ENCODE measurements at places on chromosomes 1 and 21.

GRCh38 chr21:31078796-31079195 is 40.5 kb upstream of the KRTAP19-8 start:
- peaks cover 10% of the 10 kb centered on the region for H3K27me3 ChIP-seq
- no peak overlapping the region for H3K4me3 ChIP-seq
- no peak for DNase-seq
- no peaks in the 10 kb centered on the region for H3K36me3 ChIP-seq

GRCh38 chr1:107934578-107934977 is 30.4 kb downstream of the VAV3 start:
- no peak overlapping the region for H3K4me3 ChIP-seq
- peaks cover 19% of the 10 kb centered on the region for H3K27me3 ChIP-seq
- H3K36me3 ChIP-seq = no peaks in the 10 kb centered on the region
- DNase-seq = no peak
- no peak overlapping the region for H3K27ac ChIP-seq

DNA sequence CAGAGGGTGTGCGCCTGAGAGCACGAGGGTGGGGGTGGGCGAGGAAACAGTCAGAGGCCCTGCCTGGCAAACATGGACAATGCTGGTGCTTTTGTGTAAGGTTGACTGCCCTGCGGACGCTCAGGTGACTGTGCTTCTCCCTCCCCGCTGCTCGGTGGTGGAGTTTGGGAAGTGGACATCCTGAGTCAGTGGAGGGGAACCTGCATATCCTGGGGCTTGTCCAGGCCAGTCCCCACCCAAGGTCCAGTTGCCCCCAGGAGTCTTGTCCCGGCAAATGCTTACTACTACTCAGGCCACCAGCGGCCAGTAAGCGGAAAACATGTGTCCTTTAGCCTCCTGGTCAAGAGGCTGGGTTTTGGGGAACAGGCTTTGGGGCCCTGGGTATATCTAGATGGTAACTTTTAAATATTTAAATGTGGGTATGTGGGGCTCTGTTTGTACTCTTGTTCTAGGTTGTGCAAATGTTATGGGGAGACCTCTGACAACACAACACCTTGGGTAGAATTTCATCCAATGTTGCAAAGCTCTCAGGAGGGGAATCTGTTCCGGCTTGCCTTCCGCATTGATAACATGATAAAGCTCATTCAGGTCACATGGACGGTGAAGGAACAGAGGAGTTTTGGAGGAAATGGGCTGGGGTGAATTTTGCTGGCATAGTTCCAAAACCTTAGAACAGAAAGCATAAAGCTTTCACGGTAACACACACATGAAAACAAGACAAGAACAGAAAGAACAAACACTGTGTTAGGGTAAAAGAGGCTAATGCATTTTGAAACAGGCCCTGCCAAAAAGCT is 364.9 kb downstream of the PRDM2 start:
- H3K27ac ChIP-seq = peak overlapping the region; percentile 5
- H3K4me1 ChIP-seq = peaks cover 4% of the 10 kb centered on the region
- H3K36me3 ChIP-seq = no peaks in the 10 kb centered on the region
- peaks cover 30% of the 10 kb centered on the region for H3K27me3 ChIP-seq
- H3K4me3 ChIP-seq = no peak overlapping the region

- peaks cover 50% of the 10 kb centered on the region for H3K4me1 ChIP-seq
- H3K27ac ChIP-seq = peak overlapping the region; percentile 96
- no peaks in the 10 kb centered on the region for H3K27me3 ChIP-seq
- no peak overlapping the region for H3K4me3 ChIP-seq
Measured at GRCh38 chr1:171653796-171654195, 1.3 kb upstream of the MYOC start.

DNA sequence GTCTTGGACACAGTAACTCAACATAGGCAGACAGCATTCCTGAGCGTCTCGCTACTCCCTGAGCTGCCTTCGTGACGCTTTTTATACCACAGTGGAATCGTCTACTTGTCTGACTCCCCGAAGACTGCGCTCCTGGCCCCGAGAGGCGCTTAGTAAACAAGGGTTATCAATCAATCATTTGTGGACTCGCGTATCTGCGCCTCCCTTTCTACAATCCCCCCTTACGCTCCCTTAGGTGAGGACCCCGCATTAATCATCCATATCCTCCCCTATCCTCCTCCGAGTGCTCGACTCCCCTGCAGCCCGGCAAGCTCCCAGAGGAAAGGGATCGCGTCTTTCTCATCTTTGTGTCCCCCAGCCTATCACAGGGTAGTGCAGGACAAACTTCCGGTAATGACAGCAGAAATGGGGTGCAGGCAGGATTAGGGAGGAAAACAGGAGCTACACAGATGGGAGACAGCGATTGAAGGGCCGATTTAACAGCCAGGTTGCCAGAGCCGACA is 522 bp downstream of the TMEM59 start:
- H3K4me3 ChIP-seq = no peak overlapping the region
- peak; percentile 61 for DNase-seq
- no peaks in the 10 kb centered on the region for H3K36me3 ChIP-seq
